Karpas-422 (cell line): ENCODE measurements at places on chromosomes 5 and 9.

DNA sequence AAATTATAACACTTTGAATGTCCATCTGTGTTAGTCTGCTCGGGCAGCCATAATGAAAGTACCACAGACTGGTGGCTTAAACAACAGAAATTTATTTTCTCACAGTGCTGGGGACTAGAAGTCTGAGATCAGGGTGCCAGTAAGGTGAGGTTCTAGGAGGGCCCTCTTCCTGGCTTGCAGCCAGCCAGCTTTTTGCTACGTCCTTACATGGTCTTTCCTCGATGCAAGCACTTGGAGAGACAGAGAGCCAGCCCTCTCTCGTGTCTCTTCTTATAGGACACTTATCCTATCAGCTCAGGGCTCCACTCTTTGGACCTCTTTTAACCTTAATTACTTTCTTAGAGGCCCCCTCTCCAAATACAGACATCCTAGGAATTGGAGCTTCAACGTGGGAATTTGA is 351.8 kb downstream of the SPOCK1 start:
- peak; percentile 68 for DNase-seq

DNA sequence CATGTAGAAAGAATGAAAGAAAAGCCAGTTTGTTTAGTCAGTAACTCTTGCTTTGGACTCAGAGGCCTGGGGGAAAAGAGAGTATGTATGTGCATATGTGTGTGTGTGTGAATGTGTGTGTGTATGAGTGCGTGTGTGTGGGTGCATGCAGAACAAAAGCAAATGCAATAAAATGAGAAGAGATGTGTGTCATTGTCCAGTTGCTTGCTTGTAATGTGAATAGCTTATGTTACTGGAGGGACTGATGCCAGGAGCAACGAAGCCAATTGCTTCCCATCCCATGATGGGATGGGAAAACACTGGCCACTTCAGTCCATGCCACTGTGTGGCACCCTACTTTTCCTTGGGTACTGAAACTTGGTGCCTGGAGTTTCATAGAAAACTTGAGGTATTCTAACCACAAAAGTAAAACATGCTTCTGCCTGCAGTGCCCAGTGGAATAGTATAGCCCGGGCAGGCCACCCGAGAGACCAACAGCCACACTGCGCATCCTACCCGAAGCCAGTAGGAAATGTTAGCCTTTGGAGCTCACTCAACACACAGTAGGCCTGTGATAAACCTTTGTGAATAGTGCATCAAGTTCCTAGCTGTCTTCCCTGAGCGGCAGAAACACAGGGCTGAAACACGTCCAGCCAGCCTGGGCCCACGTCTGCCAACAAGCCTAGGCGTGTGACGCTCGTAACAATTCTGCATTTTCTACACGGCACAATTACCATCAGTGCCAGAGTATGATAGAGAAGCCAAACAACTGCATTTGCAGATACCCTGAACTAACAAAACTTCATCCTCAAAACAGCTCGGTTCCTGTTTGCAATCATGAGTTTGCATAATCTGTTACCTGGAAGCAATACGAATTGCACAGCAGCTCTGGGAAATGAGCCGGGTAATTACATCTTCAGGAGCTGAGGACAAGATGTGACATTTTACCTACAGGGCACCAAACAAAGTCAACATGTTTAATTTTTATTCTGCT is 198.1 kb downstream of the SYK start:
- no peak for DNase-seq

DNA sequence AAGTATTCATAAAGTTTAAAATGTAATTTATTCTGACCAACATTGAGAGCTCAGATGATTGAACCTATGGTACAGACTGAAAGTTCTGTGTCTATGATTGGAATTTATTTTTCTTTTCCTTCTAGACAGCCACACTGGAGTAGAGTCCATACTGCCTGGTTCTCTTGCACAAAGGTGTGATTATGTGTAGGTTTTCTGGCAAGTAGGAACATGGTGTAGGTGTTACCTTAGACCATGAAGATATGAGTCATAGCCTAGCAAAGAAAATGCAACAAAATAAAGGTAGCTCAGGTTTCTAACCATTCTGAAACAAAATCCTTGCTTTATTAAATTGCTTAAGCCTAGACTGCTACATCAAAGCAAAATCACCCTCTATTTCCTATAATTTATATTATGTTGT is 143.4 kb downstream of the CDH12 start:
- DNase-seq, result no peak

DNA sequence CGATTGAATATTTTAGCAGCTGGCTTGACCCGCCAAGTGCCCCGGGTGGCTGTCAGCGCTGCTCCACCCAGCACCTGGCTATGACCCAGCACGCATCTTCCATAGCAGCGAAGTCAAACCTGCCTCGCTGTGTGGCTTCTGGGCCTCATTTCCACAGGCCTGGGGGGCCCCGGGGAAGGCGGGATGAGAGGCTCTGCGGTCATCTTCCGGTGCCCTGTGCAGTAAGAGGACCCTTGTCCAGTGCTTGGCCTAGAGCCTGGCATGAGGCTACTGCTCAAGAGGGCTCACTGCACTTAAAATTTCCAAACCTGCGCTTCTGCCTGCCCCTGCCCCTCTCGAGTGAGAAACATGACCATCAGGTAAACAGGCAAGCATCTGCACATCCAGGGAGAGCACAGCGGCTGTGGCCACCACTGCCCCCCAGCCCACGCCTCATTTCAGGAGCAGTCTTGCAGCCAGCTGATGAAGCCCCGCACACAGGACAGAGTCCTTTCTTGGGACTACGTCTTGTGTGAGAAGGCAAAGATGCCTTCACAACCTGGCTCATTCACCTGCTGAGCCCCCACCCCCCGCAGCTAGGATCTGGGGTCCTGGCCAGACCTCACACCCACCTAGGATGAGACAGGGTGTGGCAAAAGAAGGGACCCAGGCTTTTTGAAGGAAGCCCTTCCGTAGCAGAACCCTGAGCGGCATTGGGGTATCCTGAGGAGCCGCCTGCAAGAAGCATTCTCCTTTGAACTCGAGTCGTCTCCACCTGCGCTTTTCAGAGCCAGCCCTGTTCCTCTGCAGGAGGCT is 69.5 kb upstream of the UNC5A start:
- no peak for DNase-seq

DNA sequence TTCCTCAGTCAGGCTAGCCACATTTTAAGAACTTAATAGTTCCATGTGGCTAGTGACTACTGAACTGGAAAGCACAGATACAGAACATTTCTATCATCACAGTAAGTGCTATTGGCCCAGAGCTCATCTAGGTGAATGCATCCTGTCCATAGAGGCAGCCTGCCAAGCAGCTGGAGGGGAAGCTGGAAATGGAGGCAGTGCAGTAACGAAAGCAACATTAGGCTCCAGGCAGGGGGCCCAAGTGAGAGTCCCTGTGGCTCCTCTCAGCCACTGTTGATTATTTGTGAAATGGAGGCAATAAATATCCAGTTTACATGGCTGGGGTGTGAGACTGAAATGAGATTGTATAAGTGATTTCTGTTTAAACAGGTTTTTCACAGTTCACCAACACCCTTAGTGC is 227.2 kb upstream of the KLF9 start:
- no peak for DNase-seq

- DNase-seq, result no peak
These were observed 14.6 kb downstream of the FGF1 start for GRCh38 chr5:142671266-142671665.

DNA sequence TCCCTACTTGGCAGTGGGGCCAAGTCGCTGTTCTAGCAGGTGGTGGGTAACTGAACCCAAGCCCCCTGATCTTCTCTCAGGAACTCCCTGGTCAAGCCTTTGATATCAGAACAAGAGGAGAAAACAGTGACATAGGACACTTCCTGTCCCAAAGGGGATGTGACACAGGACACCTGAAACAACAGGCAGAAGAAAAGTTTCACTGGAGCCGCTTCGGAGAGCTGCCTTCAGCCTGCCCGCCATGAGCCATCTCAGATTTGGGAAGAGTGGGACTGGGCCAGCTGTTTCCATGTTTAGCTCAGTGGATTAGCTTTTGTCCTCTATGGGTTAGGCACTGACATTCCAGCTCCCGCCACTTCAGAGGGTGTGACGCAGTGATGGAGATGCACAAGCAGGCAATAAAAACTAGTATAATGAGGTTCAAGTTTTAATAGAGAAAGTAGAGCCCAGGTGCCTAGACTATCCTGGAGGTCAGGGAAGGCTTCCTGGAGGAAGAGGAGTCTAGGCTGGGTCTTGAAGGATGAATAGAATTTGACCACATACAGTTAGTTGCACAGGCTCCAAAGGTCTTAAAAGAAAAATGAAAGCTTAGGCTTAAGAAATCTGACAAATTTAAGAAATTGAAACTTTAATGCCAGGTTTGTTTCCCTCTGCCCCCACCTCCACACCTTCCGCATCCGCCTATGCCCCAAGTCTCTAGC is 104.1 kb upstream of the SPRY4 start:
- DNase-seq, result no peak

- DNase-seq, result no peak
These were observed 46.5 kb downstream of the CXXC5 start for GRCh38 chr5:139694556-139695177.

DNA sequence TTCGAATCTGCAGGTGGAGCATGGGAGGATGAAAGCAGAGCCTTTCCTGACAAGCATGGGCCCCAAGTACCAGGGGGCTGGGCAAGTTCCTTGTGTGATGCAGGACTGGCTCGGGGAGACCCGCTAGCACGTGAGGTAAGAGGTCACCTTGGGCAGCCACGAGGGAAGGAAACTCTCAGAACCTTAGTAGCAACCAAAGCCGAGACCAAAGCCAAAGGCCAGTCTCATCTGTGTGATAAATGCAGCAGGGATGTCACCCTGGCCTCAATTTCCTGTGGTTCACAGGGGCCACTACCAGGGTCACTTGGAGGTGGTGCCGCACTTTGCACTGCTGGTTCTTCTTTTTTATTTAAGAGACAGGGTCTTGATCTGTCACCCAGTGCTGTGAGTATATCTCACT is 39.5 kb downstream of the PRRT1B start:
- no peak for DNase-seq

DNA sequence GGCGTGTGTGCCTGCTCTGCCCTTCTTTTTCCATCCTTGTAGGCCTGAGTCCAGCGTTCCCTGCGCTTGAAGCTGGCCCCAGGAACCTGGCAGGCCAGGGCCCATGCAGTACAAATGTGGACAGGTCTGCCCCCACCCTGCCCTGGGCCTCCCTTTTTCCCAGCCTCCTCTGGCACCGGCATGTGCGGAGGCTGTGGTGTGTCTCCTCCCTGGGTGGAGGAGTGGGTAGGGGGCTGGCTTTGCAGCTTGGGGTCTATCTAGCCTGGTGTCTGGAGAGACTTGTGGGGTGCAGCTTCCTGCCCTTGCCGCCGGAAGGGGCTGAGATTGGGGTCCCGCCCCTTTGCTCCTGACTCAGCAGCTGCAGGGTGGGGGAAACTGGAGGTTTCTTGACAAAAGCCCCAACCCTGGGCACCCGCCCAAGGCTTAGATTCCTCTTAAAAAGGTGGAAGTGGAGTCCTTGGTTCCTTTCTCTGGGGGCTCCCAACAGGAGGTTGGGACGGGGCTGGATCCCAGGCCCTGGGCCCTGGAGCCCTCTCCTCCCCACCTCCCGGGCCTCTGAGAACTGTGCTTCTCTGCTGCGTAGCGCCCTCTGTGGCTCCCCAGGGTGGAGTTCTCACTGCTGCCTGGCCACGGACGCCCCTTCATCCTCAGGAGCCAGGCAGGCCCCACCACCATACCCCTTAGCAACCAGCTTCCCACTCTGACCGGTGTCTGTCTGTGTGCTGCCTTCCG is 18.0 kb downstream of the RXRA start:
- no peak for DNase-seq

DNA sequence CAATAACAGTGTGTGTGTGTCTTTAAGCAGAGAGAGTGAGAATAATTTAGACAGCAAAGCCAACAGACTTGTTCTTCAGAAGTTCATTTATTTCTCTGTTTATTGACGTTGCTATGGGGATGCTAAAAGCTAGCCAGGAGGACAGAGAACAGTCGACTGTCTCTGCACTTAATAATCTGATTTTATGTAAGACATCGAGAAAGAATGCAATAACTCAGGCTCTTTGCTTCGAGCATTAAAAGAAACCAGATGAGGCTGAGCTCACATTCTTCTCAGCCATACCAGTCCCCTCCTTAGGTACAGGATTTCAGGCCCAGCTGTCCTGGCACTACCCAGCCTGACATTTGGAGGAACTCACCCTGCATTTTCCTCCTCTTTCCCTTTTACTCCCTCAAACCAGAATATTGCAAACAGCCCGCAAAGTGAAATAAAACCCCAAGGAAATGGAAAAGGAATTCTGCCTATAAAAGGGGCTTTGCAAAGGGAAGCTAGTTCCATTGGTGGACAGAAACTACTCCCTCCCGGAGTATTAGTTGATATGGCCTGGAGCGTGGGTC is 44.5 kb upstream of the DPYSL3 start:
- DNase-seq, result no peak

- no peak for DNase-seq
These were observed 410.2 kb downstream of the PRR16 start for GRCh38 chr5:120874081-120874862.

DNA sequence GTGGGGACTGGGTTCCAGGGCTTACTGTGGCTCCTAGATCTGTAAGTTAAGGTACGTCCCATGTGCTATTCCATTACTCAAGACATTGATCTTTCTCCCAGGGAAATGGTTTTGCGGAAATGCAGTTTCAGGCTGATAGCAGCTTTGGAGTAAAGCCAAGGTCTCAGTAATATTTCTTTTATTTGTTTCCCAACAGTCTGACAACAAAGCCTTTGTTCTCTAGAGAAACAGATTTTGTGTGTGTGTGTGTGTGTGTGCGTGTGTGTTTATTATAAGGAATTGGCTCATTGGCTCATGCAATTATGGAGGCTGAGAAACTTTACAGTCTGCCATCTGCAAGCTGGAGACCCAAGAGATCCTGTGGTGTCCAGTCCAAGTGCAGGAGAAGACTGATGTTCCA is 12.1 kb upstream of the POC5 start:
- no peak for DNase-seq

- DNase-seq, result no peak
These were observed 17.5 kb upstream of the IQGAP2 start for GRCh38 chr5:76385540-76385939.

DNA sequence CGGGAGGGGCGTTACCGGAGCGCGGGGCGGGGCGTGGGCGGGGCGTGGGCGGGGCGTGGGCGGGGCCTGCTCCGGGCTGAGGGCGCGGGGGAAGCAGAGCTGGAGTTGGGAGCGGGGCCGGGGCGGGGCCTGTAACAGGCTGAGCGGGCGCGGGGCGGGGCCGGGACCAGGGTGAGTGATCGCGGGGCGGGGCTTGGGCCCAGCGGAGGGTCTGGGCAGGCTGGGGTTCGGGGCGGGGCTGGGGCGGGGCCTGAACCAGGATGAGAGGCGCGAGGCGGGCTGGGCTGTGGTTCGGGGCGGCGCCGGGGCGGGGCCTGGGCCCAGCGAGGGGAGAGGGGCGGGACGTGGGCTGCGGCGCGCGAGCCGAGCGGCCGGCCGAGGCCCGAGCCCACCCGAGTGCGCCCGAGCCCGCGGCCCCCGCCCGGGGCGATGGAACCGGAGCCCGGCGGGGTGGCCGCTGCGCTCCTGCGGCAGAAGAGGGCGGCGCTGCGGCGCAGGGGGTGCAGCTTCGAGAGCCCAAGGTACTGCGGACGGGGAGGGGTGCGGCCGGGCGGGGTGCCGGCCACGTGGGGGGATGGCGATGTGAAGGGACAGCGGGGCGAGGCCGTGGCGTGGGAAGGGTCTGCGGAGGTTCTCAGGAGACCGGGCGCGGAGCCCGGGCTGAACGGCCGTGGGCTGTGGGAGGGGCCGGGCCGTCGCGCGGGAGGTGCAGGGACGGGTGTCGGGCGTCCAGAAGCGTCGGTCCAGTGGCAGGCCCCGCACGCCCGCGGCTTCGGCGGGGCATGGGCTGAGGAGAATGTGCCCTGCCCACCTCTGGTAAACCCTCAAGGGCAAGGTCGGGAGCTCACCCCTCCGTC is 39.5 kb upstream of the GARNL3 start:
- peak; percentile 96 for DNase-seq
